Cardiac ventricle fibroblast (primary cell): ENCODE measurements at places on chromosomes 2 and 18. TPM values are rescaled to one million over a fixed set of nuclear protein-coding genes. Genes with fewer than 3 reads are reported as not detected.

LRRC30 gene
- total RNA-seq: not detected in 2 replicates

PSD4 gene
- 0.69 and 1.4 TPM in 2 replicates for total RNA-seq

RAD51AP2 gene
- not detected in 2 replicates for total RNA-seq

OR6B2 gene
- not detected in 2 replicates for total RNA-seq

TXNDC2 gene
- 0.19 TPM in 1 of 2 replicates, not detected in the other for total RNA-seq

LYG2 gene
- total RNA-seq: not detected in 2 replicates
